ENCODE measurements at places on chromosomes 16 and 17.

GRCh38 chr17:33492731-33493265, 199.7 kb upstream of the ASIC2 start:
- DNase-seq = no peak

DNA sequence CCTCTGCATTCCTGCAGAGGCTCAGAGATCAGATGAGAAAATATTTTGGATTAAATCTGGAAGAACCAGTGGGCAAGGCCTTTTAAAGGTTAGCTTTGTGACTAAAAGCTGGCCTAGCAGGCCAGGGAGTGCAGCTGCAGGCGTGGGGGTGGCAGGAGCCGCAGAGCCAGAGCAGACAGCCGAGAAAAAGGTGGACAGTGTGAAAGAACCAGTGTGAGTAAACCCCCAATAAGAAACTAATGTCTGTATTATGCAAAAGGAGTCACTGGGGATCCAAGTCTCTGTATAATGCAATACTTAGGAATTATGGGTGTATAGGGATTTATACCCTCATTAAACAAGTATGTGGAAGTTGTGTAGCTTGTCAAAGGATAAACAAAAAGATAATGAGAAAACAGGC, 21.4 kb upstream of the SPACA3 start:
- DNase-seq = peak; percentile 89

- DNase-seq = peak; percentile 7
Measured at GRCh38 chr17:33127706-33128105, 136.1 kb downstream of the SPACA3 start.

GRCh38 chr17:8176197-8176940, at the start of gene TMEM107:
Gene TMEM107 (minus strand): TSS chr17:8176380. CDS start chr17:8176286, 94 bp downstream.
- peak; percentile 77 for DNase-seq

GRCh38 chr17:11105141-11105540, 135.9 kb upstream of the SHISA6 start:
- DNase-seq = no peak

DNA sequence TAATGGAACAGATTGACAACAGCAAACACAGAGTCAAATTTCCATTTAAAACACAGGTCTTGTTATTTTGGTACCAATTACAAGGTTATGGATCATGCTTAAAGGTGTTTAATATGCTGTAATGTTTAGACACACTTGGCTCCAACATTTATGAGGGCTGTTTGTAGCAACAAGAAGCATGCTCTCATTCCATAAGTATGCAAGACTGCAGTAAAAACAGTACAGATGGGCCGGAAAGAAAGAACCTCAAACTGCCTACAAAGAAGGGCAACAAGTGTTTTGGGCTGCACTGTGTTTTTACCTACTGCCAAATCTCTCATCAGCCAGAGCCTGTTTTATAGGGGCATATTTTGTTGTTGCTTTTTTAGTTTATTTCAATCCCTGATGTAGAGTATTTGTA, 100.5 kb upstream of the HS3ST3A1 start:
- peak; percentile 34 for DNase-seq

- no peak for DNase-seq
Measured at GRCh38 chr16:87829622-87829980, 39.7 kb downstream of the SLC7A5 start.

DNA sequence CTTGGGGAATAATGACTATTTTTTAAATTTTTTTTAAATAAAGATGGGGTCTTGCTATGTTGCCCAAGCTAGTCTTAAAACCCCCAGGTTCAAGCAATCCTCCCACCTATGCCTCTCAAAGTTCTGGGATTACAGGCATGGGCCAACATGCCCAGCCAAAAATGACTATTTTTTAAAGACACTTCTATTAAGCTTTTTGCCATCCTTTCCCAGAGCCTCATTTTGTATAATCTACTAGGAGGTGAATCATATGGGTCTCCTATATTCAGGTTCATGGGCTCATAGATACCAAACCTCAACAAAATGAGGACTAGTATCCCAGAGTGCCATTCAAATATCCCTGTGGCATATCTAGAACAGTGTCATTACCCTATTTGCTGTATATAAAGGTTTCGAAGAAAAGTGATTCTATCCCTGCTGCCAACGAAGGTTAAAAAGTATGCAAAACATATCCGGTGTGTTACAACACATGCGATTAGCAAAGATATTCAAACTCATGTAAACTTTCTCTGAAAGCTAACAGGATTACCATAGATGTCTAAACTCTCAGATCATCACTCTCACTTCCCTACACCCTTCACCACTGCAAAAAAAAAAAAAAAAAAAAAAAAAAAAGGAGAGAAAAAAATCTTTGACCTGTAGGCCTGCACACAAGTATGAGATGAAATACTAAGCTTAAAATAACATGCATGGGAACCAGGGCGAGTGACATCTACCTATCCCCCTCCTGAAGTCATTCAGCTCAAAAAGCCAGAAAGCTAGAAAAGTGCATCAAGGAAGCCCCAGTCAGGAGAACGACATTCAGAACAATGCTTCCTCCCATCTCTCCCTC, 23.5 kb downstream of the XPO6 start:
- no peak for DNase-seq

- DNase-seq = peak; percentile 66
Measured at GRCh38 chr16:75244225-75244809, 7.1 kb downstream of the BCAR1 start.

- DNase-seq = peak; percentile 64
Measured at GRCh38 chr16:90046971-90047713, 27.9 kb upstream of the DBNDD1 start.

GRCh38 chr17:65270499-65271253, 133.5 kb downstream of the RGS9 start:
- DNase-seq = no peak

GRCh38 chr16:84827131-84827574, 7.4 kb downstream of the CRISPLD2 start:
- DNase-seq = peak; percentile 71

- DNase-seq = no peak
Measured at GRCh38 chr17:39328815-39329214, 72.6 kb downstream of the FBXL20 start.

DNA sequence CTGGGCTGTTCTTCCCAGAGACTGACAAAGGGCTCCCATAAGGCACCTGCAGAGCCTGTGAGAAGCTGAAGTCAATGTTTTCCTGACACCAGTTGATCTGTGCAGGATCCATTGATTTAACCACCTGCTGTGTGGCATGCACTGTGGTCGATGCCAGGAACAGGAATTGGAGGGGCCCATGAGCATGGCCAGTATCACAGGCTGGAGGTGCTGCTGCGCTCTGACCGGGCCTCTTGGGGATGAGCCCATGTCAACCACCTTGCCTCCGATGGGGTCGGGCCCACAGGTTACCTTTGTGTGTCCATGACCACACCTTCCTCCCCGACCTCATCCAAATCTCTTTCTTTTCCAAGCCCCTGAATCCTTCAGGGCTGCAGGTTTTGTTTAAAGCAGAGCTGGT, 18.2 kb upstream of the STH start:
- DNase-seq = no peak

DNA sequence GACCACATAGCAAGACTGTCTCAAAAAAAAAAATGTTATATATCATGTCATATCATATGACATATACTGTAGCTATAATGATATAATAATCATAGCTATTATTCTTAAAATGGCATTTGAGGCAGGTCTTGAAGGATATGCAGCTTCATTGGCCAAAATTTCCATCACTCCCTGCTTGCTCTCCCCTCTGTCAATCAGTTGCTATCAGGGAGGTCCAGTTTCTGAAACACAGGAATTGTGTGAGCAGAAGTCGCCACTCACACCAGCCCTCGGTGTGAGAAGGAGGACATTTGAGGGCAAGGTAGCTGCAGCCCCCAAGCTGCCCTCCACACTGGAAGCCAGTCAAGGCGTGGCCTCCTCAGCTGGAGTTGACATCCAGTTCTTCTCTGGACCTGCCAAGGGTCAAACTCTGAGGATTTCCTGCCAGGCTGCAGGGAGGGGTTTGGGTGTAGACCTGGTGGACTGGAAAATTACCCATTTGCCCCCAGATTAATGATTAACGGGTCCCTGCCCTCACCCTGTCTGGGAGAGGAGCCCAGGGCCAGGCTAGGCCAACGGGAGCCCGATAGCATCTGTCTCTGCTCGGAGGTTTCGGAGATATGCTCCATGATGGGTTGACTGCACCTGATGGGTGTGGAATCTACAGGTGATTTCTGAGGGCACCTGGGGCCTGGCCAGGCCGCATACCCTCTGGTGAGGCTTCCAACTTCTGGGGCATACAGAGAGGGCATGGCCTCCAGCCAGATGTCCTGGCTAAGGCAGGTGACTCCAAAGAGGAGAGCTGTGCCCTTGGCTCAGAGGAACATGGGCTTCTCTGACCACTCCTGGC, 18.8 kb downstream of the WNT9B start:
- DNase-seq = no peak

DNA sequence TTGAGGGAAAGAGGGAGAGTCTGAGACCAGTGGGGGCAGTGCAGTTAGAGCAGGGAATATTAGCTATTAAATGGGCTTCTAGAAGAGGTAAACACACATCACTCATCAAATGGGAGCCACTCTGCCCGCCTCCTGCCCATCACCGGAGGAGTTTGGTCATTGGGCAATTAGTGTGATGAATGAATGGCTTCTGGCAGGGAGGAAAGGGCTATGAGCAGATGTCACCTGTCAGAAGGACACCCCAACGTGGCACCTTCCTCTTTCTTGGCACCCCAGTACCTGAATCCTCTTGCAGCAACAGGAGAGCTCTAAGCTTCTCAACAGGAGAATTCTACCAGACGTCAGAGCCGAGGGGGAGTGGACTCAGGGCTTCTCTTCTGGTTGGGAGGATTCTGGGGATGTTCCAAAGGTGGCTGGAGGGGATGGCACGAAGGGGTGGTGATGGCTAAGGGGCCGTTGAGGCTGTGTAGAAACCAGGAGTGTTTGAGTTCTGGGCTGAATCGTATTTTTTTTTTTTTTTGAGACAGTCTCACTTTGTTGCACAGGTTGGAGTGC, 11.0 kb downstream of the C1QTNF1 start:
- no peak for DNase-seq

DNA sequence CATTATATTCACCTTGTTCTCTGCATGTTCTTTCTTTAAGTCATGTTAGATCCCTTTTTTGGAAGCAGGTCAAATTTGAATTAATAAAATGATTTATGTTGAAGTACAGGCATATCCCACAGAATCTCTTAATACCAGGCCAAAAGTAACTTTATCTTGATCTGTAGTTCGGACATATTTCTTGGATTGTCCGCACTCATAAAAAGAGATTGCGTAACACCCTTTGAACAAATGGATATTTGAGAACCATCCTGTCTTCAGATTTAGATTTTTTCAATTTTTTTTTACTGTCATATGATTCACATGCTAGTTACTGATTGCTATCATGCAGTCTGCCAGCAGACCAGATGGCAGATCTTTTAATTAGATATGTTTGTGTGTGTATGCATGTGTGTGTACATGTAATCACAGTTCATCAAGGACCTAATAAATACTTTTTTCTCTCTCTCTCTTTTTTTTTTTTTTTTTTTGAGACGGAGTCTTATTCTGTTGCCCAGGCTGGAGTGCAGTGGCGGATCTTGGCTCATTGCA, 352.6 kb downstream of the WWOX start:
- no peak for DNase-seq

DNA sequence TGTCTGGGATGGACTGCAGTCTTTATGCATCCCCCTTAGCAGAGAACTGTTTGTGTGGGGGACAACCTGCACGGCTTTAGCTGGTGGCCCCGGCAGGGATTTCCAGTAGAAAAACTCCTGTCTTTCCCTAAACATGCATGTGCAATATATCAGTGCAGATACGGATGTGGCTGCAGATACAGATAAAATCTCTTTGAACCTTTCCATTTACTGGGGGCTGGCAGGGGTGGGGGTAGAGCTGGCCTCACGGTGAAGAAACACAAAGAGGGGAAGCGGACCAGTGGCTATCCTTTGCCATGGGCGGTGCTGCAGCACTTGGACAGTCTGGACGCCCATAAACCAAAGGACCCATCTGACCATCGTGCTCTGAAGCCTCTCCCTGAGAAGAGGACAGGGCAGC, 201.3 kb downstream of the ZFHX3 start:
- no peak for DNase-seq

GRCh38 chr16:63426275-63426870, 1390.1 kb upstream of the CDH8 start:
- DNase-seq = no peak

All from fibroblast of mammary gland (primary cell).